ENCODE measurements at places on chromosomes 6 and 20. TPM values are rescaled to one million over a fixed set of nuclear protein-coding genes. Genes with fewer than 3 reads are reported as not detected.

Gene GMPR
- 15.9 TPM for total RNA-seq

Gene FAM209B
- not detected for total RNA-seq

Gene DHX35
- total RNA-seq: 6.5 TPM

Gene SPATA25
- 0.44 TPM for total RNA-seq

Gene OPRM1
- total RNA-seq: not detected

Gene LY6G5C
- 1.7 TPM for total RNA-seq

Gene SCGN
- total RNA-seq: not detected

Gene HLA-DQB2
- total RNA-seq: not detected

Gene NCOA3
- total RNA-seq: 21.4 TPM

Gene NTSR1
- total RNA-seq: under 0.01 TPM

Gene CST8
- not detected for total RNA-seq

DNA sequence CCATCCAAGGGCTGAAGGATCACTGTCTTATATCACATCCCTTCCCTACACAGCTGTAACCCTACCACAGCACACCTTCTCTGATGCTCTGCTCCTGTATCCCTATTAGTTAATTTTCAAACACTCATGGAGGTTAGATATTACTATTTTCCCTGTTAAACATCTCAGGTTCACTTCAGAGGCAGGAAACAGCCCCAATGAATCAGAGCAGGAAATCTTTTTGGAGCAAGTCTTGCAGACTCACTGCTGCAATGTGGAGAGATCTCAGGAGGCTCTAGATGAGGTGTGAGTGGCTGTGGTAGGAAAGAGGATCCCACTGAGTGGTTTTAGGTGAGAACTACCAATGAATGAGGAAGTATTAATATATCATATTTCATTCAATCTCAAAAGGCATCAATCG lies 19.7 kb upstream of the HTR1B start:
- peak; percentile 48 for DNase-seq

DNA sequence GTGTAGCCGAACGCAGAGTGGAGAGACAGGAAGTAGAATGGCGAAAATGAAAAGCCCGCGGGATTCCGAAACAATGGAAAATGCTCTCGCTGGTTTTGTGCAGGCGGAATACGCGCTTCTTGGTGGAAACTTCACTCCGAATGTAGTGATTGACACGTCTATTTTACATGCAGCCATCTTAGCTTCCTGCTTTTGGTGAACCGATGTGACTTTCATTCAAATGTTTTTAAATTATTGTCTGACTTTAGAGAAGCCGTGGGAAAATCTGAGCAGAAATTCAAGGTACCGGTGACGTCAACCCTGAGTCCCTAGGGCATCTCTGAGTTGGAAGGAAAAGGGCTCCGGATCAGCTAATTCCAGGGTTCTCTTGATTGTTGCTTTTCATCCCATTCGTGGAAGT lies 11.4 kb downstream of the GPX5 start:
- DNase-seq: peak; percentile 19

- no peak for DNase-seq
Measured at GRCh38 chr6:154792325-154792724, 59.1 kb downstream of the SCAF8 start.

- no peak for DNase-seq
Measured at GRCh38 chr6:132413499-132413802, 12.2 kb upstream of the MOXD1 start.

- peak; percentile 95 for DNase-seq
Measured at GRCh38 chr6:3390698-3391097, 66.2 kb downstream of the SLC22A23 start.

DNA sequence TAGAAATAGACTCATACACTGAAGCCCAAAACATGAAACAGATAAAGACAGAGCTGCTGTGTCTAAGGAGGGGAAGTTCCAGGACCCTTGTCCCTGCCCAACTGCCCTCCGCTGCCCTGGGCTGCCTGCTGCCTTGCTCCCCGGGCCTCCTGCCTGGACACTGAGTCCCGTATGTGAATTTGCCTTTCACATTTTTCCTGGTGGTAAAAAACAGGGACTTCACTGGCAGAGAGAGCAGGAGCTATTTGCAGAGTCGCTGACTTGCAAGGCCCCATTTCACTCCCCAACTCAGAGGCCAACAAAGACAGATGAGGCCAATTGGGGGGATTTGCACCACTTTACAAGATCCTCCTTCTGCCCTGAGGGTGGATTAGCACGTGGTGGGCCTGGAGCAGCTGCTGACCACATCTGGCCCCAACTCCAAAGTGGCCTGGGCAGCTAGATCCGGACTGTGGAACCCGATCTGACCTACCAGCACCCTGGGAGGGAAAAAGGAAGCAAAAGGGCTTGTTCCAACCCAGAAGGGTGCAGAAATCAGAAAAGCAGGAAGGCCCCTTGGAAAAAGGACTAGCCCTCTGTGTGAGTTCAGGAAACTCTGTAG lies 61.4 kb downstream of the NOL4L start:
- no peak for DNase-seq

- no peak for DNase-seq
Measured at GRCh38 chr6:106256201-106256968, 69.2 kb downstream of the ATG5 start.

GRCh38 chr6:170497841-170498301 lies 55.2 kb downstream of the PSMB1 start:
- DNase-seq: no peak

DNA sequence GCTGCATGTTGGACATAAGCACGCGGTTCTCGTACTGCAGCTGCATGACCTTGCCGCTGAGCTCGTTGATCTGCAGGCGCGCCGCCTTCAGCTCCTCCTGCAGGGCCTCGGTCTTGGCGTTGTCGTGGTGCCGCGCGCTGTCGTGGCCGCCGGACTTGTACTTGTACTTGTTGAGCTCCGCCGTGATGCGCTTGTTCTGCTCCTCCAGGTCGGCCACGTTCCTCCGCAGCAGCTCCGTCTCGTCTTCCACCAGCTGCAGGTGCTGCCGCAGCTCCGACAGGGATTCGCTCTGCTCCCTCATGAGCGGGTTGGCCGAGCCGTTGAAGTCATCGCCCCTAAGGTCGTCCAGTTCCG lies 16.6 kb upstream of the KIAA0408 start:
- no peak for DNase-seq

GRCh38 chr20:58331961-58332551 lies 22.5 kb downstream of the RAB22A start:
- DNase-seq: no peak

DNA sequence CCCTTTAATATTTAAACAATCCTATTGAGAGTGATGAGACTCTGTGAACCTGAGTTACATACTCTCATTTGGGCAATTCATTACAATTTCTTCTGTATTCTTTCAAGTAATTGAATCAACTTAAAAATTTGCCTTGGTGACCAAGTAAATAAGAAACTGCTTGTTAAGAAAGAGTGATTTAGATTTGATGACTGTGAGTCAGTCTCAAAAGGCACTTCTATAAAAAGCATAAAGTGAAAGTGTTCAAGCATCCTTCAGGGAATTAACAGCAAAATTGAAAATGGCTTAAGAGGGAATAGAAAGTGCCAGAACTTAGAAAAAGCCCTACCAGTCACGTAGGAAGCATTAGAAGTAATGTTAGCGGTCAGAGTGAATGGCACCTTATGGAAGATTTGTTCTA lies 654.7 kb downstream of the EPM2A start:
- DNase-seq: no peak

DNA sequence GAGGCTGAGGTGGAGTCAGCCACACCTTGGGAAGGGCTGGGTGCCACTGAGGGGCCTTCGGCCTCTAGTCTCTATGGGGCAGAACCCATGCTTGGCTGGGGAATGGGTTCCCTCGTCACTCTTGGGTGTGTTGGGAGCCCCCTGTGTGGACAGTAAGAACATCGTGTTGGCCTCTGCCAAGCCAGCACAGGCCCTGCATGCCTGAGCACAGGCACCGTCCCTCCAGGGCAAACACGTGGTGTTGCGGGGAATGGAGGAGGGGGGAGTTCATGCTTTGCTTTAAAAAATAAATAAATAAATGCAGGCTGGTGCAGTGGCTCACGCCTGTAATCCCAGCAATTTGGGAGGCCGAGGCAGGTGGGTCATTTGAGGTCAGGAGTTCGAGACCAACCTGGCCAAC lies 63.0 kb downstream of the EZR start:
- DNase-seq: no peak

DNA sequence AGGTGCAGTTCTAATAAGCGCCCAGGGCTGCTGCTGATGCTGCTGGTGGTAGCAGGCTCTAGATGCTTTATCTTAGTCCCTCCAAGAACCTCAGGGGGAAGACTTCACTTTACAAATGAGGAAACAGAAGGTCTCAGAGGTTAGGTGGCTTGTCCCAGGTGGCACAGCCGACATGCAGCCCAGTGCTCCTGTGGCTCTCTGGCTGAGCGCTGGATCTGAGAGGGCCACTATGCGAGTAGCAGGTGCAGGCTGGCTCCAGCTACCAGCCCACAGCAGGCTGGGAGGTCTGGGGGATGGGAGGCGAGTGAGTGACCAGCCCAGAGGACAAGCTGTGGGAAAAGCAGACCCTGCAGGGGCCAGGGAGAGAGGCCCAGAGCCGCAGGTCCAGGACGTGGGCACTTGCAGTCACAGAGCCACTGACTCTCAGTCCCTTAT lies 90.9 kb downstream of the PRND start:
- DNase-seq: no peak

GRCh38 chr6:28154357-28154756 lies 12.7 kb downstream of the ZKSCAN8 start:
- DNase-seq: no peak

GRCh38 chr20:57384953-57385761 lies 6.0 kb upstream of the RBM38 start:
- peak; percentile 36 for DNase-seq

DNA sequence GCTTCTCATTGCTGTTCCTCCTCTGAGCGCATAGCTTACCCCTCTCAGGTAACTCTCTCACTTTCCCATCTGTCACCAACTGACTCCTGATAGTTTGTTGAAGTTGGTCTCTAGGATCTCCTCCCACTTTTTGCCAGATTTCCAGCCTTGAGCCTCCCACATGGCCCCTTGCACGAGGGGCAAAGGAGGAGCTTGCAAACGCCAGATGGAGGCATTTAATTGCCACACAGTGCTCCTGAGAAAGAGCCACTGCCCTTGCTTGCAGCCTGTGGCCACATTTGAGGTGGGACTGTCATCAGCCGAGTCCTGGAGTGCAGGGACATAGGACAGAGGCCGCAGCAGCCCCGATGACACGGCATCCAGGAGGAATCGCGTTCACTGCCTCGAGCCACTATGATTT lies 348.7 kb downstream of the SMOC2 start:
- DNase-seq: no peak

DNA sequence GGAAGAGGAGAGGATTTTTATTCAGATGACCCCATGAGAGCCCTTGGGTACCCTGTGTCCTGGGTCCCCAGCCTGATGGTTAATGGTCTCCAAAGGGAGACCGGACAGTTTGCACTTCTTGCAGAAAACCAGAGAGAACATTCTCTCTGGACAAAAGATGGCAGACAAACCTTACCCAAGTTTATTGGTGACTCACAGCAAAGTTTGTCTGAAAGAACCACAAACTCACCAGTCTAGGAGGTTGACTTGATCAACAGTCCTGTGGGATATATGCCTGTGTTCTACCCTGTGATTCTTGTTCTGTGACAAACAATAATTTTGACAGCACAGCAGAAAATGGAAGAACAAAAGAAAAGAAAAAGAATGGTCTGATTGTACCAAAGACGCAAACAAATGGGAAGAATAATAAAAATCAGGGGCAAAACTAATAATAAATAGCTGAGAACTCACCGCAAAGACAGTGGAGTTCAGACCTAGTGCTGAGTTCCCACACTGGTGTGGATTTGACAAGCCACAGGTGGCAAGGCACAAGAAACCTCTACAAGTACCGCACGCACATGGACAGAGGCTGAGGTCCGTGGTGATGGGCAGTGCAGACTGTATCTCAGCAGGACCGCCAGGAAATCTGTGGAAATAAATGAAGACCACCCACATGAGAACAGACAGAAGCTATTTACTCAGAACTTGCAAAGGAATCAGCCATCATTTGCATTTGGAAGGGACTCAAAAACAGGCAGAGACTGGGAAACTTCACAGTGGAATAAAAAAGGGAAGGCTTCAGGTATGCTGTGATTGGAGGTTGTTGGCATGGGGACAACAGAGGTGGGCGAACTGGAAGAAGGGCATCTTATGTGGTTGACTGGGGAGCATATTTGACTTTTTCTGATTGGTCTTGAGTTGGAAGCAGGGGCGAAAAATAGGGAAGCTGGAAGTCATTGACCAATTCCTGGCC lies 246.3 kb upstream of the RNF24 start:
- DNase-seq: no peak

- no peak for DNase-seq
Measured at GRCh38 chr6:150349546-150349945, 19.3 kb upstream of the IYD start.

DNA sequence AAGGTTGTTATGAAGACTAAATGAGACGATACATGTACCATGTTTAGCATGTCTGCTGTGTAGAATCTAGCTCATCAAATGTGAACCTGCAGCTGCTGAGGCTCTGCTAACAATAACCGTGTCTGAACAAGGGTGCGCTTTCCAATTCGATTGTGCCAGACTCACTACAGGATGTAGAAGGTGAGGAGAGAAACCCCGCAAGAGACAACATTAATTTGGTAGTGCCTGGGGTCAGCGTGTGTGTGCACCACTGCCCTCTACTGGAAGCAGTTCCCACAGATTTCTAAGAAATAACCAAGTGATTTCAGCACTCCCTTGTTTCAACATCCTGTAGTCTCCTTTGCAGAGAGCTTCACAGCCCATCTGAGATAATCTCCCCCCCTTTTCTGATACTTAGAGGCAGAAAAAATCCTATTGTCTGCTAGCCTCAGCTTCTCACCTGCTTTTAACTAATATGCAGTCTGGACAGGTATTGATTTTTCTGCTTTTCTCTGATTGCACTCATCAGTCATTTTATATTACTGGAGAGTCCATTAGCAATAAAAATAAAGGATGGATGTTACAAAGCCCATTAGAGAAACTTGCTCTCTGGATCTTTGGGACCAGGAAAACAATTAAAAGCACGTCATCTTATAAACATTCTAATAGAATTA lies 96.7 kb upstream of the BACH2 start:
- DNase-seq: peak; percentile 59

DNA sequence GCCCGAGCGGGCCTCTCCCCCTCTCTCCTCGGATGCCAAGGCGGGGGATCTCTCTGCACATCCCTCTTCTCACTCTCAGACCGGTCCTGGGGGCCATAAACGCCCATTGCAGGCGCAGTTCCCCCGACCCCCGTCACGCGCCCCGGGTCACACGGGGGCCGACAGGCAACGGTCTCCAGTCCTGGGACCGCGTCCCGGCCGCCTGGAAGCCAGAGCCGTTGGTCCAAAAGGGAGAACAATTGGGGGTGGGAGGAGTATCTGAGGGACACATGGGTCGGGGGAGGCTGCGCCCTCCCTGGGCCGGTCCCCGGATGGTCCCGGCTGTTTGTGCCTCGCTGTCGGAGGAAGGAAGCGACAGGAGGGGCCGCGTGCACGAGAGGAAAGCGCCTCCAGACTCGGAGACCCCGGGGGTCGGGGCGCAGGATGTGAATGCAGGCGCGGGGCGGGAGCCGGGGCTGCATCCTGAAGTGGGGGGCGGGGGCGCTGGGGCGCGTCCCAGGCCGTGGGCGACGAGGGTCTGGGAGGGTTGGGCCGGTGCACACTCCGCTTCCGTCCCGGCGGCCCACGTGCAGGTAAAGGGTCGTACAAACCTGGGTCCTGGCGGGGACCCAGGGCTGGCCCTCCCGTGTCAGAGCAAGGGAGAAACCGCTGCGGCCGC lies 903 bp downstream of the SLC4A11 start:
- no peak for DNase-seq
